ENCODE measurements at places on chromosomes 2 and 18. TPM values are rescaled to one million over a fixed set of nuclear protein-coding genes. Genes with fewer than 3 reads are reported as not detected.

UGT1A10 gene
- total RNA-seq: not detected

DNA sequence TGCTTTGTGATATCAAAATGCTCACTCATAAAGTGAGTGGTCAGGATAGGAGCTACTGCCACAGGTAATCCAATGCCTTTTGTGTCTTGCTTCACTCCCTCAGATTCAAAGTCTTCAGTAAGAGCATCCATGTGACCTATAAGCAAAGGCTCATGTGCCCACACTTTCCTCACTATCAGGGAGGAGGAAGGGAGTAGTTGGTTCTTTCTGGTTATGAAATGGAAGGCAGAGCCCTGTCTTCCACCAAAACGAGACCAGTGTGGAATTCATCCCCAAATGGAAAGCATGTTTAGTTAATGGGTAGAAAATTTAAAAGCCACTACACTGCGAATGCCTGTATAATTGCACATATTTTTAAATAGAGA is 25.8 kb downstream of the IL1F10 start:
- no peak overlapping the region for H3K4me3 ChIP-seq
- no peak overlapping the region for H3K27ac ChIP-seq
- H3K36me3 ChIP-seq: no peaks in the 10 kb centered on the region

DNA sequence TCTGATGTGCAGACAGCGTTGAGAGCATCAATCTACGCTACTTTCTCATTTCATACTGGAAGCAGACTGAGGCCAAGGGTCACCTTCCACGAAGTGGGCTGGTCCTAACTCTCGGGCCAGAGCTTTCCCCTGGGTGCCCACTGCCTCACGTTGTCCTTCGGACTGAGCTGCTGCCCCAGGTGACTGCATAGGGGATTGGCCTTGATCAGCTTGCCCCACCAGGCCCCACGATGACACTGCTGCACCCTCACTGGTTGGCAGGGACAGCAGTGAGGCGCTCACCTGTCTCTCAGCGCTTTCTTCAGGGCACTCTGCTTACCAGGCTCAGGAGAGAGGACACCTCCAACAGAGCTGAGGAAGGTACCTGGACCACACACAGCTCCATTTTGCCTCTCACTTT is 47.3 kb downstream of the CABLES1 start:
- no peaks in the 10 kb centered on the region for H3K27me3 ChIP-seq
- no peak overlapping the region for H3K27ac ChIP-seq
- H3K4me1 ChIP-seq: peaks cover 3% of the 10 kb centered on the region
- no peak overlapping the region for H3K4me3 ChIP-seq
- H3K36me3 ChIP-seq: no peaks in the 10 kb centered on the region

DNA sequence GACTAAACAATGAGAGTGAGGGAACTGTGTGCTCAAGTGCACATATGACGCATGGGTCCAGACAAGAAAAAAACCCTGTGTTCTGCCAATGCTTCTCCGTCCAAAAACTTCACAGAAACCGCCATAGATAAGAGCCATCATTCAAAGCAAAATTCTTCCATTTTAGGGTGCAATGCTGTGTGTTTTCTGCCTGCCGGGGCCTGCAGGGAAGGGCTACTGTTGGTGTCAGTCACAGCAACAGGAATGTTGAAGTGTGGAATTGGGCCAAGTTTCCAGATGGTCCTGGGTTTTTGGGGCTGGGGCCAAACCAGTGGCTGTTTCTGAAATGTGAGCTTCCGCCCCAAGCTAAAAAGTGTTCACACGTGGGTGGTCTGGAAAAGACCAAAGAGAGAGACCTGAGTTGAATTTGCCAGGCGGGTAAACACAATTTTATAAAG is 677 bp upstream of the MC2R start:
- H3K4me1 ChIP-seq: peaks cover 11% of the 10 kb centered on the region
- H3K4me3 ChIP-seq: no peak overlapping the region
- no peaks in the 10 kb centered on the region for H3K36me3 ChIP-seq
- no peak overlapping the region for H3K27ac ChIP-seq
- DNase-seq: no peak
- H3K27me3 ChIP-seq: no peaks in the 10 kb centered on the region
